Naive B cell (primary cell): ENCODE measurements at places on chromosomes 16 and 17. TPM values are rescaled to one million over a fixed set of nuclear protein-coding genes. Genes with fewer than 3 reads are reported as not detected.

Gene TRIM37
- 5.6 TPM for polyA plus RNA-seq

Gene NAGPA
- polyA plus RNA-seq = 34.2 TPM

Gene ASPA
- polyA plus RNA-seq = not detected

Gene CDR2L
- polyA plus RNA-seq = not detected

Gene ZNF385C
- polyA plus RNA-seq = 0.21 TPM

Gene ZFP3
- 3.6 TPM for polyA plus RNA-seq

Gene AANAT
- not detected for polyA plus RNA-seq

Gene PRAC1
- not detected for polyA plus RNA-seq

Gene TRIM25
- polyA plus RNA-seq = 10.4 TPM

Gene TAOK2
- polyA plus RNA-seq = 3.5 TPM

Gene KRTAP4-4
- polyA plus RNA-seq = not detected

Gene CES4A
- polyA plus RNA-seq = 0.66 TPM

Gene TSPAN10
- not detected for polyA plus RNA-seq

Gene RASD1
- polyA plus RNA-seq = 0.27 TPM

Gene LYRM9
- 29.0 TPM for polyA plus RNA-seq

Gene PRMT7
- polyA plus RNA-seq = 27.8 TPM

Gene KRT37
- not detected for polyA plus RNA-seq

Gene ZSWIM7
- 99.8 TPM for polyA plus RNA-seq

Gene ETV4
- not detected for polyA plus RNA-seq

Gene ABCA3
- polyA plus RNA-seq = 0.98 TPM

Gene SALL1
- polyA plus RNA-seq = not detected

Gene ANKFN1
- not detected for polyA plus RNA-seq

Gene TAC4
- polyA plus RNA-seq = not detected

Gene SCIMP
- 80.4 TPM for polyA plus RNA-seq

Gene EPN2
- polyA plus RNA-seq = 9.8 TPM

Gene RNU2-1
- polyA plus RNA-seq = not detected

Gene RAB26
- 0.66 TPM for polyA plus RNA-seq

Gene DNAI2
- polyA plus RNA-seq = not detected

Gene MT1G
- polyA plus RNA-seq = not detected

Gene KLHL10
- not detected for polyA plus RNA-seq

Gene C16orf46
- 0.36 TPM for polyA plus RNA-seq

Gene KRT9
- polyA plus RNA-seq = not detected

Gene STX1B
- polyA plus RNA-seq = not detected

Gene SGCA
- 4.5 TPM for polyA plus RNA-seq

Gene ITGAD
- polyA plus RNA-seq = not detected

Gene MEOX1
- not detected for polyA plus RNA-seq

Gene SLC25A19
- polyA plus RNA-seq = 29.7 TPM

Gene ACOX1
- polyA plus RNA-seq = 13.2 TPM

Gene FBXW10B
- not detected for polyA plus RNA-seq

Gene PPY
- not detected for polyA plus RNA-seq

Gene EMP2
- polyA plus RNA-seq = not detected

Gene MYOCD
- polyA plus RNA-seq = not detected

Gene CTF1
- 0.40 TPM for polyA plus RNA-seq

Gene MYO15A
- polyA plus RNA-seq = 0.47 TPM

Gene MT1F
- 4.7 TPM for polyA plus RNA-seq

Gene IL17C
- polyA plus RNA-seq = 0.75 TPM

Gene KCNJ16
- polyA plus RNA-seq = not detected

Gene ACSM2A
- not detected for polyA plus RNA-seq
